GM12878 (cell line): ENCODE measurements at places on chromosomes 13 and 19.

- no peak for DNase-seq
Measured at GRCh38 chr13:83295686-83296085, 586.6 kb downstream of the SLITRK1 start.

GRCh38 chr13:109196948-109197347 lies 567.5 kb downstream of the MYO16 start:
- DNase-seq = no peak

GRCh38 chr13:92103689-92104153 lies 705.3 kb downstream of the GPC5 start:
- DNase-seq = no peak

- DNase-seq = no peak
Measured at GRCh38 chr13:91162180-91162579, 185.3 kb upstream of the MIR17HG start.

DNA sequence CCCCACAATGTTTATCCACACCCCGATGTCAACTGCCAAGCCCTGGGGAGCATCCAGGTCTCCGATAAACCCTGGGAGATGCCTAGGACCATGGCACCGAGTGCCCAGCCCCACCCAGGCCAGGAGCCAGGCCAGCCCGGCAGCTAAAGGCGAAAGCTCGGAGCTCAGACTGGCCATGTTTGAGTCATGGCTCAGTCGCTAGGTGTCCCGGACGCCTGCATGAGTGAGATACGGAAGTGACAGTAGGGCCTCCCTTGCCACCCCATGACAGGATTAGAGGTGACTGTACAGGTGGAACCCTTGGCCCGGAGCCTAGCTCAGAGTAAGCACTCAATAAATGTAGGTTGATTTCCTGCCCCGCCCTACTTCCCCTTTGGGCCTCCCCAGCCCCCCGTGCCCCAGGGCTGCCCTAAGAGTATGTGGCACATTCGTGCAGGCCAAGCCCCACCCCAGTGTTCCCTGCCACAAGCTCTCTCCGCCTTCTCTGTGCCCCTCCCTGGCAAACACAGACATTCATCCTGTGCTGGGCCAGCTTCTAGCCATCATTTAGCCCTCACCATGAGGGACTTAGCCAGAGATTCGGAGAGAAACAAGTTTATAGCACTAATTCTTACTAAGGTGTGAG lies 5.8 kb upstream of the TPM4 start:
- no peak for DNase-seq

GRCh38 chr19:8163759-8164158 lies 14.4 kb upstream of the FBN3 start:
- no peak for DNase-seq

- no peak for DNase-seq
Measured at GRCh38 chr13:50460358-50460757, 383.1 kb downstream of the DLEU7 start.

DNA sequence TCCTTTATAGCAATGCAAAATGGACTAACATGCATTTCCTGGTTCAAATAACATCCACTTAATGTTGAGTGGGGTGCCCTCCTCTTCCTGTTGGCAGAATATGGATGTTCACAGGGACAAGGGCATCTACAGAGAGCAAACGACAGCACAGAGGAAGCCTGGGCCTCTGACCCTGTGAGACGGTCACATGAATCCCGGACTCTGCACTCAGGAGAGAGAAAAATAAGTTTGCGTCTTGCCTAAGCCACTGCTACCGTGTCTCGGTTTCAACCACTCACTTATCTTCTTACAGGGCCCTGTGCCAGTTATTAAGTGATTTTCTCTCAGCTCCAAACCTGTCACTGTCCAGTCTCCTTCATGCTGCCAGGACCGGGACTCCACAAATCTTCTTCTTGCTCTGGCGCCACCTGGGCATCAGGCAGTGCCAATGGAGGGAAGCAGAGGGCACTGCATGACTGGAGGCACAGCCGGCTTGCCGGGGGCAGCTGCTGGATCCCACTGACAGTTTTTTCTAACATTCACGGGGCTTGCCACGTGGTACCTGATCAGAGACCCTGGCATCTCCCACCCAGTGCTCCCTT lies 11.8 kb downstream of the LIG1 start:
- no peak for DNase-seq

GRCh38 chr19:34578173-34578572 lies 96.6 kb downstream of the WTIP start:
- DNase-seq = no peak

GRCh38 chr19:50281491-50281890 lies 47.7 kb downstream of the KCNC3 start:
- DNase-seq = no peak
